ENCODE measurements at places on chromosomes 7 and 10. TPM values are rescaled to one million over a fixed set of nuclear protein-coding genes. Genes with fewer than 3 reads are reported as not detected.

- no peak for DNase-seq
Observed at GRCh38 chr7:33143996-33144718, 14.8 kb downstream of the BBS9 start.

DNA sequence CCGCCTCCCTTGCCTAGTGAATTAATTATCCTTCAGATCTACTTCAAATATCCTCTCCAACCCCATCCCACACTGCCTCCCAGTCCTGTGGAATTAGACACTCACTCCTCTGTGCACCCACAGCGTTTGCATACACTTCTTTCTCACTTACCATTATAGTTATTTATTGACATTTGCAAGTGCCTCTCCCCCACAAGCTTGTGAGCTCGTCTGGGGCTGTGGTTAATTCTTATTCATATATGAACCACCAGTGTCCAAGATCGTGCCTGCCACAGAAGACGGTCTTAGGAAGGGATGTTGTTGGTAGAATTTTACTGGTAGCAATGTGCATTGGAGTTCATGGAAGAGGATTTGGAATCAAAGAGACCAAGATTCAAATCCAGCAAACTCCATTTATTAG, 68.1 kb upstream of the AOAH start:
- no peak for DNase-seq

Gene FRMPD2
- 49.3 TPM for total RNA-seq

DNA sequence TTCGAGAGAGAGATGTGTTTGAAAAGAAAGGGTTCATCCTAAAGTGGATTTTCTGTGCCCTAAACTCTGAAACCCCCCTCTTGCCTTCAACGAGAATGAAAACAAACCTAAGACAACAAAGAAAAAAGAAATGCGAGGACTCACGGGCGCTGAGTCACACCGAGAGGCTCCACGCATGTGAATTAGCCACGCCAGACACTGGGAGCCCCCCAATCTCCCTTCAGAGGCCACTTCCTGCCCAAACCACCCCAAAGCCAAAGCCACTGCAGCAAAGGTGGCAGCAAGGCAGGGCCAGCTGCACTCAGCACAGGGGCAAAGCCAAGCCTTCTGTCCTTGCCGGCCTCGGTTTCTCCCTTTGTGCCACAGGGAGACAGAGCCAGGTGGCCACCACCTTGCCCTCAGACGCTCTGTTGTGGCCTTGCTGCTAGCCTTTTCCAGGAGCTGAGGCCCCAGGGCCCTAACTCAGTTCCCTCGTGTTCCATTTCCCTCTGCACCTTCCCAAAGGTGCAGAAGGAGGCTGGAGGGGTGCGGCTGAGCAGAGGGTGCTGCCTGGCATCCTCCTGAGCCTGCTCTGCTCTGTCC, 93.3 kb downstream of the FAM53B start:
- no peak for DNase-seq

DNA sequence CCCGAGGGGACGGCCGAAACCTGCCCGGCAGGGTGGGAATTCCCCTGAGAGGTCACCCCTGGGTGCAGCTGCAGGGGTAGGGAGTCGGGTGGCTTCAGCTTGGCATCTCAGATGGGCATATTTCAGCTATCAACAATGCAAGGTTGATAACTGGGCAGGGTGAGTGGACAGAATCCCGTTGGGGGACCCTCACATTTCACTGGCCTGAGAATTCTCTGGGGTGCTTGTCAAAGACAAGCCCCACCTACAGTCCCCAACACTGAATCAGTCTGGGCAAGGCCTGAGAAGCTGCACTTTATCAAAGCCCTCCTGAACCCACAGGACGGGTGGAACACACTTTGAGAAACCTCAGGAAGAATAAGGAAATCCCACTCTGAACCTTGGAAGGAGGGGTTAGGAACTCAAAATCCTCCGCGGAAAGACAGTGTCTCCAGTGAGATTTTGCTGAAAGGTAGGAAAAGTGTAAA, 3.1 kb downstream of the RGS10 start:
- no peak for DNase-seq

GRCh38 chr7:131026297-131027000, 292.4 kb upstream of the KLF14 start:
- DNase-seq: no peak

Gene SLC18A3
- total RNA-seq: not detected

DNA sequence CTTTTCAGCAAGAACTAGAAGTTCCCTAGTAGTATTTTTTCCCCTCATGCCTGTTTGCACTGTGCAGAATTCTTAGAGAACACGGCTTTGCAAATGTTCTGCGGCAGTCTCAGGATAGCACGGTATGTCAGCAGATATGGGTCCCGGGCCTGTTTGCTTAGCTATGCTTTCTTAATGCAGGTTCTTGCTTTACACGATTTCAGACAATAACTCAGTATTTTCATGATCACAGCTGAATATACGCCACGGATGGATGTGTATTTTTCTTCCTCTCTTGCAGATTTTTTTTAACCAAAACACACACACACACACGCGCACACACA, 137.3 kb downstream of the HECW1 start:
- no peak for DNase-seq

GRCh38 chr10:21518149-21518640, 7.3 kb downstream of the SKIDA1 start:
- no peak for DNase-seq

DNA sequence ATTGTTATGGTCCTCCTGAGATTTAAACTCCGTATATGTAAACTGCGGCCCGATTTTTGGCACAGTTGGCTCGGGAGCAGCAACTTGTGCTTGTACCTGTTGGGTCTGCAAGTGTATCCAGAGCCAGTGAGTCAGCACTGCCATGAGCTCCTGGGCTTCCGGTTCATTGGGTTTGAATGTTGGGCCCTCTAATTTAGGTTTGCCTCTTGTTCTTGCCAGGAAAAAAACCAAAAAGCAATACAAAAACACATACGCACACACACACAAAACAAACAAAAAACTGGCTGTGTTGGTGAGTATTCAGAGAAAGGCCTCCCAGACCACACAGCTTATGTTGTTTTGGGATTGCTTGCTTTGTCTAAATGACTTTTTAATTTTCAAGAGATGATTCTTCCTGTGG, 26.3 kb downstream of the SND1 start:
- DNase-seq: peak; percentile 14

Gene PLXDC2
- 51.3 TPM for total RNA-seq

All from dorsolateral prefrontal cortex (tissue), 122 donors.